ENCODE measurements at places on chromosomes 16 and 17.

DNA sequence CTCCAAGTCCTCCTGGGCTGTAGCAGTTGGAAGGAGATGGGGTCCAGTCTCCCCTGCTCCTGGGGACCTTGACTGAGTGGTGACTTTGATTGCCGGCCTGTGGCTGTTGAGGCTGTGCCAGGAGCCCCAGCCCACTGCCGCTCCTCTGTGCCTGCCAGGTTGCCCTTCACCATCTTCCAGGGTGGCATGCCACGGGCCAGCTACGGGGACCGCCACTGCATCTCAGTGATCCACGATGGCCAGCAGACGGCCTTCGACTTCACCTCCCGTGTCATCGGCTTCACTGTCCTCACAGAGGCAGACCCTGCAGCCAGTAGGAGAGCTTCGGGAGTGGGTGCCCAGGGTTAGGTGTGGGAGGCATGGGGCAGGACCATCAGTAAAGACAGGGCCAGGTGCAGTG lies 23.4 kb upstream of the MYO15B start:
- no peak for DNase-seq

GRCh38 chr16:4713663-4714501 lies 20.2 kb downstream of the ANKS3 start:
- no peak for DNase-seq

GRCh38 chr16:48106446-48106845 lies 49.3 kb downstream of the ABCC12 start:
- DNase-seq = no peak

GRCh38 chr17:61139219-61139618 lies 260.4 kb upstream of the TBX2 start:
- peak; percentile 4 for DNase-seq

- peak; percentile 24 for DNase-seq
Measured at GRCh38 chr16:88505405-88506082, 52.5 kb downstream of the ZFPM1 start.

GRCh38 chr17:31834448-31834847 lies 24.6 kb downstream of the COPRS start:
- DNase-seq = no peak

GRCh38 chr17:925817-926216 lies 53.8 kb downstream of the NXN start:
- DNase-seq = no peak

DNA sequence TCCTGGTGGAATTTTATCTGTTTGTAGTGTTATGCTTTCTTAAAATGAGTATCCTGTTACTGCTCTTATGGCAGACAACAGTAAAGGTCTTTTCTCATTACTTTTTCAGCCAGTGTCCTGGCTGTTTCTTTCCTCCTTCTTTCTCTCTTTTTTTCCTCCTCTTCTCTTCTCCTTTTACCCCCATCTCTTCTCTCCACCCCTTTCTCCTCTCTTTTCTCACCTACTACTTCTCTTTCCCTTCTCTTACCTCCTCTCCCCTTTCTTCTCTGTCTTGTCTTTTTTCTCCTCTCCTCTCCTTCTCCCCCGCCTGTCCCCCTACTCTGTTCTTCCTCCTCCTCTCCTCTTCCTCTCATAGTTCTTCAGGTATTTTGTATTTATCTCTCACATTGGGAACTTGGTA lies 48.9 kb downstream of the CPD start:
- DNase-seq = no peak

DNA sequence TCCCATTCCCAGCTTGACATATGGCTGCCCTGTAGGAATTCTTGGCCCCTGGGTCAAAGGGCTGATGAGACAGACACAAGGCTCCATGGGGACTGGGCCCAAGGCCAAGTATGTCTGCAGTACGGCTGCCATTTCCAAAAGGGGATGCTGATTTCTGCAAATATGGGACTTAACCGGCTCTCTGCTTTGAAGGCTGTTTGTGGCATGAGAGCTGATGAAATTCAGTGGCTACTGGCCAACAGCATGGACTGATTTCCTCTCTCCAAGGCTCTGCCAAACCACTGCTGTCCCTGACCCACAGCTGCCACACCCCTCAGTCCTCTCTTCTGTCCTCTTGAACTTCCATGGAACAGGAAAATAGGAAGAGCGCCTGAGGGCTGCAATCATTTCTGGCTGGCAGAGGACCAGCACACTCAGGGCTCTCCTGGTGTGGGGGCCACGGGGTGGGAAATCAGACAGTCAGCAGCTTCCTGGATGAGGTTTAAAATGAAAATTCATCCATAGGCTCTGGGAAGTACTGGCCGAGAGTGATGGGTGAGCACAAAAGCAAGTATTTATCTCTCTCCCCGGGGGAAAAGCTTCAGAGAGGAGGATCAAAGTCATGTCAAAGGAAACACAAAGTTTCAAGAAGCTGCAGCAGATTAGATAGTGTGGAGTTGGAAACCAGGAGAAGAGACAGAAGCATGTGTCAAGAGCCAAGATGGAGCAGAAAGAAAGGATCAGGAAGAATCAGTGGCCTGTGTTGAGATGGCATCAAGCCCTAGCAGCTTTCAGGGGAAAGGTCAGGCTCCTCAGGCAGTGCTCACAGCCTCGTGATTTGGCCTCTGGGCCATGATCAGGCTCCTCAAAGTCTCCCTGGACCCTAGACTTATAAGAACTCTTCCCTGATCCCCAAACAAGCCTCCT lies 64.1 kb upstream of the SREBF1 start:
- DNase-seq = no peak

DNA sequence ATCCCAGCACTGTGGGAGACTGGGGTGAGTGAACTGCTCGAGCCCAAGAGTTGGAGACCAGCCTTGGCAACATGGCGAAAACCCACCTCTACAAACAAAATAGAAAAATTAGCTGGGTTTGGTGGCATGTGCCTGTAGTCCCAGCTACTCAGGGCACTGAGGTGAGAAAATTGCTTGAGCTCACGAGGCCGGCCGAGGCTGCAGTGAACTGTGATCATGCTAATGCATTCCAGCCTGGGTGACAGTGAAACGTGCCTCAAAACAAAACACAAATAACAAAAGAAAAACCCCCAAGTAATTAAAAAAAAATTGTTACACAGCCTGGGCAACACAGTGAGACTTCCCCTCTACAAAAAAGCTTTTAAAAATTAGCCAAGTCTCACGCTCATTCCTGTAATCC lies 5.0 kb downstream of the CCDC47 start:
- DNase-seq = no peak

GRCh38 chr16:66357523-66357928 lies 9.0 kb upstream of the CDH5 start:
- DNase-seq = no peak

DNA sequence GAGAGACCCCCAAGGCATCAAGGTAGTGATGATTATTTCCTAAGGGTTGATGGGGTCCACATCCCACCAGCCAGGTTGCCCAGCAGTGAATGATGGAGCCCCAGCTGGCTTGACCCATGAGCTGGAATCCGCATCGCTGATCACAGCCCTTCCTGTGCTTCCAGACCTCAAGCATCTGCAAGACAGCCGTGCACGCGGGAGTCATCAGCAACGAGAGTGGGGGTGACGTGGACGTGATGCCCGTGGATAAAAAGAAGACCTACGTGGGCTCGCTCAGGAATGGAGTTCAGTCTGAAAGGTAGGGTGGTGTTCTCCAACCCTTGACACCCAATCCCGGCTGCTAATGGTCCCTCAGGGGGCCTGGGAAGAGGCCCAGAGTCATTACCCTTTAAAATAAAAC lies 69.3 kb downstream of the CRISPLD2 start:
- DNase-seq = no peak

GRCh38 chr17:50213026-50214022 lies 11.9 kb upstream of the COL1A1 start:
- no peak for DNase-seq

GRCh38 chr16:83308414-83308813 lies 499.4 kb upstream of the HSBP1 start:
- no peak for DNase-seq

GRCh38 chr17:82465023-82465603 lies 6.6 kb downstream of the NARF start:
- DNase-seq = no peak

DNA sequence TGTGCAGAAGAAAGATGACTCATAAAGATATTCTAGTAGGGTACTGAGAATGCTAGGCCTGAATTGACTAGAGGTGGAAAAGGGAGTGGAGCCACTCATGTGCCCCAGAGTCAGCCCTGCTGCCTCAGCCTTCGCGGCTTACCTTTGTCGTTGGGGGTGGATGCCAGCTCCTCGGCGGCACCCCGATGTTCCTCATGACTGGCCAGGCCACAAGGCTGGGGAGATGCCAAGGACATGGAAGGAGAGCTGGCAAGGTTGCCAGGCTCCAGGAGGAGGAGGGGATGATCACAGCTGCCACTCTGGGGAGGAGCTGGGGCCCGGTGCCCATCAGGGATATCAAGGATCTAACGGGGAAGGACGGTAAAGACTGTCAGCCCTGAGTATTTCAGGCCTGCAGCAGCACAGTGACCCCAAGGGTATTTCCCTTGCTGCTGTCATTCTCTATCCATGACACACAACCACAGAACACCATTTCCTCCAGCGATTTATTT lies 9.7 kb upstream of the SLC35B1 start:
- DNase-seq = no peak

DNA sequence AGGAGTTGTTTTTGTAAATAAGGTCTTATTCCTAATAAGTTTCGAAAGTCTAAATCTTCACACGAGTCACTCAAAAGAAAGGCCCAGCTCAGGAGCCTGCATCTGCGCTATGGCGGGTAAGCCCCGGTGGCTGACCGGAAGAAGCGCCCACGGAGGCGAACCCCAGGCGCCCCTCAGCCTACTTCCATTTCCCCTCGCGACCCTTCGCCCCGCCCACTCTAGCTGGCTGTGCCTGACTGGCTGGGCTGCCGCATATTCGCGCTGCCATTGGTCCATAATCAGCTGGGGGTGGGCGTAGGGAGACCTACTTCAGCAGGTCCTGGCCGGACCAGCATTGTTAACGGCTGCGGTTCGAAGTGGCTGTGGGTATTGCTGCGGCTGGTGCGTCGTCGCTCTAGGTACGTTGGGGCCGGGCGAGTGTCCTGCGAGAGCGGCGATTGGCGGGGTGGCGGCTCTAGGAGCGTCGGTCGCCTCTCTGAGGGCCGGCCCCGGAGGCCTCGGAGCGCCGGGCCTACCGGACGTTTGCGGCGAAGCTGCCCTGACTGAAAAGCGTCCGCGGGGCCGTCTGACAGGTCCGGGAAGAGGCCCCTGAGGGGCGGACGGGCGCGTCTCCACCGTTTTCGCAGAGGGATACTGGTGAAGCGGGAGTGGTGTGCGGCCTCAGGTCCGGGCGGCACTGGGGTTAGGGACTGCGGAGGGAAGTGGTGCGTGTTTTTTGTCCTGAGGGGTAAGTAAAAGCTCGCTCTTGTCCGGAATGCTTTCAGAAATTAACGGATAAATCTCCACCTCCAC lies at the start of gene ATF7IP2:
Gene ATF7IP2 (plus strand): TSS at position 337 of the 792 bp plus-strand sequence. CDS start 44,560 bp downstream, outside the sequence.
- DNase-seq = peak; percentile 62

- peak; percentile 16 for DNase-seq
Measured at GRCh38 chr17:78708510-78708973, 73.5 kb downstream of the CYTH1 start.

GRCh38 chr17:914561-914960 lies 65.0 kb downstream of the NXN start:
- DNase-seq = no peak

- DNase-seq = no peak
Measured at GRCh38 chr16:49378816-49379215, 5.2 kb downstream of the C16orf78 start.

DNA sequence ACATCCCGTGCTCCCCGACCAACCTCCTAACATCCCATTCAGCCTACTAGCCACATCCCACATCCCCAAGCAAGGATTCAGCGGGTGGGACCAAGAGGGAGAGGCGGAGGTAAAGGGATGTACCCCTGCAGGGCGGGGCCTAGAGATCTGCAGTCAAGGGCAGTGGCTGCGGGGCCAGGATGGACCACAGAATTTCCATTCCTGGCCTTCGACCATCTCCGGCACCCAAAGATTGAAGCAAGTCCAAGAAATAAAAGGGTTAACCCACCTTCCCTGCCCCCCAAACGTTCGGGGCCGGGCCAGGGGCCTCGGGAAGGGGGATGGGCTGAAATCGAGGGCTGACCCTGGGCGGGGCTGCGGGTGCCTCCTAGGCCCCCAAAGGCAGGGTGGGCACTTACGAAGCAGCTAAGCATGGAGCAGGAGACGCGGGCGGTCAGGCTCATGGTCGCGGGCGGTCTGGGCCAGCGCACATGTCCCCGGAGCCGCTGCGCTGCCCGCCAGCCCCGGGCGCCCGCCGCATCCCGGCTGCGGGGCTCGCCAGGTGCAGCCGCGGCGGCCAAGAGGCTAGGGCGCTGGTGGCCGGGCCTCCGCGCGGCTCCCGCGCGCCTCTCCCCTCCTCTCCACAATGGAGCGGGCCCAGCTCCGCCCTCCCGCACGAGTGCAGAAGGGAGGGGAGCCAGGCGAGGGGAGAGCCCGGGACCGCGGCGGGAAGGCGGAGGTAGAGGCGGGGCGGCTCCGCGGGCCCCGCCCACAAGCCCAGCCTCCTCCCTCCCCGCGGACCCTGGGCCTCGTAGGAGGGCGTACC lies at the start of gene MTMR4:
Gene MTMR4 (minus strand): TSS at position 674 of the 805 bp plus-strand sequence. CDS start 231 bp downstream, at position 443.
- DNase-seq = peak; percentile 25

GRCh38 chr17:27525316-27525715 lies 69.1 kb downstream of the KSR1 start:
- no peak for DNase-seq

GRCh38 chr17:79202480-79202879 lies 127.9 kb downstream of the ENGASE start:
- no peak for DNase-seq

DNA sequence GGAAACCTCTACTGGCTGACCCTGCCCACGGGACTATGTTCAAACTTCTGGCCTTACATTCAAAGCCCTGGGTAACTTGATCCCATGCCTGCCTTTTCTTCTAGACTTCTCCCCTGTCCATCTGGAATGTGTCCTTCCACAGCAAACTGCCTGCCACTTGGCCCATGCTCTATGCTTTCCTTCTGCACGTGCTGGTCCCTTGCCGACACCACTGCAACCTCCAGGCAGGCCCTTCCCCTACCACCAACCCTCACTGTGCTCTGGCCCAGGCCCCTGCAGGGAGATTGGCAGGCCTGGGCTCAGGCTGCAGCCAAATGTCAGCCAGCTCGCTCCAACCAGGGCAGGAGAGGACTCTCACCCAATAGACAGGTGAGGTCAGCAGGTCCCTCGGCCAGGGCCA lies 11.0 kb downstream of the HSD11B2 start:
- DNase-seq = no peak

DNA sequence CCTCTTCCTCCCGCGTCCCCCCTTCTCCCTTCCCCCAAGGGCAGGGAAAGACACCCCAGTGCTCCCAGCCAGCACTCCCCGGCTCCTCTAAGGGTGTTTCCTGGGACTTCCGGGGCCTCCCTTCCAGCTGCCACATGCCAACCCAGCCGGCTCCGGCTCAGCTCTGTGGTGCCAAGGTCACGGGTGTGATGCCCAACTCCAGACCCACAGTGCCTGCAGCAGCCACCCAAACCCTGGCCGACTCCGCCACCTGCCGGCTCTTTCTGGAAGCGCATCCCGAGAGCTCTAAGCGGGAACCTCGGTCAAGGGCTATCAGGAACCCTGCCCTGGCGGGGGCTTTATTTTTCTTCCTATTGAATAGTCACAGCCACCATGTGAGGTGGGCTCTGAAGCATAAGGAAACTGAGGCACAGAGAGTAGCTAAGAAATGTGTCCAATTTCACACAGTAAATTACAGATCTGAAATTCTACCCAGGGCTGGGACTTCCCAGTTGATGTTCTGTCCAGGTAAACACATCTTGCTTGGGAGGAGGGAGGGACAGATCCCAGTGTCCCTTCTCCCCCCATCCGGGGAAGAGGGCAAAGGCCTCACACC lies 3.3 kb upstream of the PPP1R1B start:
- peak; percentile 75 for DNase-seq

- no peak for DNase-seq
Measured at GRCh38 chr17:5115673-5116651, at the start of gene USP6. Gene USP6, plus strand, starts transcription at chr17:5116032. Its CDS starts 14,336 bp downstream, at chr17:5130368.

- DNase-seq = no peak
Measured at GRCh38 chr16:80743772-80744171, 60.6 kb downstream of the CDYL2 start.

GRCh38 chr17:43129671-43130010 lies 4.5 kb upstream of the BRCA1 start:
- no peak for DNase-seq
